ENCODE measurements at places on chromosomes 7 and 10. TPM values are rescaled to one million over a fixed set of nuclear protein-coding genes. Genes with fewer than 3 reads are reported as not detected.

- DNase-seq = no peak
These were observed 10.3 kb downstream of the GRIFIN start for GRCh38 chr7:2465928-2466327.

DNA sequence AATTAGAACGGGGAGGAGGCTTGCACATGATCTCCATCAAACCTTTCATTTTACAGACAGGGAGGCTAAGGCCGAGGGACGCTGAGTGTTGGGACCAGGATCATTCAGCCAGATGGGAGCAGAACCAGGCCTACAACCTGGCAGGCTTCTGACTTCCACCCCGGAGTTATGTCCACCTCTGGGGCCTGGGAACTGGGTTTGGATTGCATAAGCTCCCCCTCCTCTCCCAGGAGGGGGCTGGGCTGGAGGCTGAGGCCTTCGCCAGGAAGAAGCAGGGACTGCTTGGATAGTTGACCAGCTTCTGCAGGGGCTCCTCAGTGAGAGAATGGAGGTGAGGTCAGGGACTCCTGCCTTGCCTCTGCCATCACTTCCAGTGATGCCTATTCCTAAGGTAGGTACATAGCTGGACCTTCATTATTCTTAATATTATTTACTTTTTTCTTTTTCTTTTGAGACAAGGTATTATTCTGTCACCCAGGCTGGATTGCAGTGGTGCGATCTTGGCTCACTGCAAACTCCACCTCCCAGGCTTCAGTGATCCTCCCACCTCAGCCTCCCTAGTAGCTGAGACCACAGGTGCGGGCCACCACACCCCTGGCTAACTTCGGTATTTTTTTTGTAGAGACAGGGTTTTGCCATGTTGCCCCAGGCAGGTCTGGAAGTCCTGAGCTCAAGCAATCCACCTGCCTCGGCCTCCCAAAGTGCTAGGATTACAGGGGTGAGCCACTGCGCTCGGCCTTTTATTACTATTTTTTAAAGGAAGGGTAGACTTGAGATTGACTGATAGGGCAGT lies 1.3 kb downstream of the SNX10 start:
- DNase-seq = peak; percentile 25

DNA sequence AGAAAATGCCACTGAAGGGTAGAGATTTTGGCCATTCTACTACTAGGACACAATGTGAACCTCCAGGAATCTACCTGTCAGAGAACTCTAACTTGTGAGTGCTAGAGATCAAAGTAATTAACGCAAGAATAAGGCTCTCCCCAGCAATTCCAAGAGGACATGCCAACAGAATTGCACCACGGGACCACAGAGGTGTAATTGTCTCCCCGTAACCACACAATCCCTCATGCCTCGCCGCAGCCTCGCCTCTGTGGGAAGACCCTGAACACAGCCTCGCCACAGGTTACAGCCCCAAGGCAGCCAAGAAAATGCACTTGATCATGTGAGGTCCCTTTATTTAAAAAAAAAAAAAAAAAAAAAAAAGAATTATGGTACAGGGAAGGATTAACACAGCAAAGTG lies 29.5 kb downstream of the CDCA7L start:
- no peak for DNase-seq

GRCh38 chr10:116848032-116848943 lies 1.0 kb upstream of the ENO4 start:
- DNase-seq = peak; percentile 52

DNA sequence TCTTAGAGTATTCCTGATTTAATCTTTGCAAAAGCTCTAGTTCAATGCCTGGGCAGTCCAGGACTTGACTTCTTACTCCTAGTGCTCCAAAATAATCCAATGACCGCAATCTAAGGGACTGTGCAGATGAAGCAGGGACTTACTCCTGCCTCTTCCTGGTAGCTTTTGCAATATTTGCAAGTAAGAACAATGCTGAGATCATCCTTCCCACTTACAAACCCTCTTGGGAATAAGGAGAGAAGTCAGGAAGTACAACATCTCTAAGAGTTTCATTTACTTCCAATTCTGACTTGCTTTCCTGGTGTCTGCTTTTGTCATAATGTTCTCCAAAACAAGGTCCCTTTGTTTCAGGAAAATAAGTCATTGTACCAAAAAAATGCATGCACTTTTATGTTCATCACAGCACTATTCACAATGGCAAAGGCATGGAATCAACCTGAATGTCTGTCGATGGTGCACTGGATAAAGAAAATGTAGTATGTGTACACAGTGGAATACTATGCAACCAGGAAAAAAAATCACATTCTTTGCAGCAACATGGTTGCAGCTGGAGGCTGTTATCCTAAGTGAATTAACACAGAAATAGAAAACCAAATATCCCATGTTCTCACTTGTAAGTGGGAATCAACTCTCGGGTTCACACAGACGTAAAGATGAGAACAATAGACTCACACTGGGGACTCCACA lies 7.1 kb upstream of the KCNMA1 start:
- DNase-seq = no peak

GRCh38 chr10:84715911-84716310 lies 387.5 kb downstream of the CCSER2 start:
- DNase-seq = no peak

- DNase-seq = peak; percentile 97
These were observed 255.5 kb upstream of the C7orf33 start for GRCh38 chr7:148334959-148335577.

DNA sequence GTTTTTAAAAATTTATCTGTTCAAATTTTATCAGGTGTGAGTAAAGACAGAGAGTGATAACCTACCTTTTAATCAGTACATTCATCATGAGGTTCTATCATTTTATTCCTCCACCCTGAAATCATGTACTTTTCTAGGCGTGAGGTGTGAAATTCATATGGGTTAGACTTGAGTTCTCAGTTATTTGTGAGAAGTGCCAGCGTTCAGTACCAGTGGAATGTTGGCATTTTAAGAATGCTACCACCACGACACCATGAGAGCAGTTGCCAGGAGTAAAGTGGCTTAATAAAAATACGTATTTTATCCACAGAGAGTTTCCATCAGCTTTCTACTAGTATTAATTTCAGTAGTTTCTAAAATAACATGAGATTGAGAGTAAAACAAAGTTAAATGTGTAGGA lies 104.1 kb upstream of the FERD3L start:
- peak; percentile 43 for DNase-seq

- no peak for DNase-seq
These were observed 591.0 kb downstream of the MAGI2 start for GRCh38 chr7:78862411-78862900.

The CPED1 gene
- total RNA-seq = 1.6 TPM

The FXYD4 gene
- total RNA-seq = not detected

The GRM3 gene
- not detected for total RNA-seq

The NEBL gene
- not detected for total RNA-seq

The ELN gene
- 0.23 TPM for total RNA-seq

Measured in Daoy (cell line).